ENCODE measurements at places on chromosomes 2 and 18.
A peak's percentile ranks its signal among the peaks of the same experiment; 100 is the strongest.

DNA sequence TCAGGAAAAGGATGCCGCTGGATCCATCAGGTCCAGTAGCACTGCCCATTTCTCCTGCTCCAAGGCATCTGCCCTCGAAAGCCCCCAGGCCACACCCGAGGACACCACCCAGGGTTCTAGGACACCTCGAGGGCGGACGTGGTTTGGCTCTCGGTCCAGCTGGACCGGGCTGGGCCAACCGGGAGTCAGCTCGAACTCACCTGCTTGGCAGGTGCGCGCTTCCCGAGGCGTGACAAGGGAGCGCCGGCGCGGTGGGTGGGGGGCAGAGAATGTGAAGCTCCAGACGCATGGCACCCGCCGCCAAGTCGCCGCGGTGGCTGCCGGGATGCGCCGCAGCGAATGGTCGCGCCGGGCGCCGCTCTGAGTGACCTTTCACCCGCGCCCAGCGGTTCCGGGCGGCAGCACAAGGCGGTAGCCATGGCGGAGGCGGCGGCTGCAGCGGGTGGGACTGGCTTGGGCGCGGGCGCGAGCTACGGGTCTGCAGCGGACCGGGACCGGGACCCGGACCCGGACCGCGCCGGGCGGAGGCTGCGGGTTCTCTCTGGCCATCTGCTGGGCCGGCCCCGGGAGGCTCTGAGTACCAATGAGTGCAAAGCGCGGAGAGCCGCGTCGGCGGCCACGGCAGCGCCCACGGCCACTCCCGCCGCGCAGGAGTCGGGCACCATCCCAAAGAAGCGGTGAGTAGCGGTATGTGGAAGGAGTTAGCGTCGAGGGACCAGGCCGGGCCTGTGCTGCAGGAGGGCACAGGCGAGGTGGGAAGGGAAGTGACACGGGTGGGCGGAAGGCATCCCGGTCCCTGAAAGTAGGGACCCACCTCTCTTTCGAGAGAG lies at the start of gene AGPS:
TSS of gene AGPS (plus strand) at position 401 of the 830 bp plus-strand sequence. CDS start at position 418, 17 bp downstream.
- H3K4me1 ChIP-seq, result peaks cover 51% of the 10 kb centered on the region
- DNase-seq, result peak; percentile 86
- no peaks in the 10 kb centered on the region for H3K27me3 ChIP-seq
- peak within 1 kb of the TSS; percentile 80 for H3K27ac ChIP-seq
- peaks cover 26% of the 10 kb centered on the region for H3K36me3 ChIP-seq
- H3K4me3 ChIP-seq, result peak within 1 kb of the TSS; percentile 96

- no peaks in the 10 kb centered on the region for H3K27me3 ChIP-seq
- peaks cover 25% of the 10 kb centered on the region for H3K4me1 ChIP-seq
- H3K36me3 ChIP-seq, result no peaks in the 10 kb centered on the region
Observed at GRCh38 chr2:55137024-55137958, 87.0 kb upstream of the RTN4 start.

DNA sequence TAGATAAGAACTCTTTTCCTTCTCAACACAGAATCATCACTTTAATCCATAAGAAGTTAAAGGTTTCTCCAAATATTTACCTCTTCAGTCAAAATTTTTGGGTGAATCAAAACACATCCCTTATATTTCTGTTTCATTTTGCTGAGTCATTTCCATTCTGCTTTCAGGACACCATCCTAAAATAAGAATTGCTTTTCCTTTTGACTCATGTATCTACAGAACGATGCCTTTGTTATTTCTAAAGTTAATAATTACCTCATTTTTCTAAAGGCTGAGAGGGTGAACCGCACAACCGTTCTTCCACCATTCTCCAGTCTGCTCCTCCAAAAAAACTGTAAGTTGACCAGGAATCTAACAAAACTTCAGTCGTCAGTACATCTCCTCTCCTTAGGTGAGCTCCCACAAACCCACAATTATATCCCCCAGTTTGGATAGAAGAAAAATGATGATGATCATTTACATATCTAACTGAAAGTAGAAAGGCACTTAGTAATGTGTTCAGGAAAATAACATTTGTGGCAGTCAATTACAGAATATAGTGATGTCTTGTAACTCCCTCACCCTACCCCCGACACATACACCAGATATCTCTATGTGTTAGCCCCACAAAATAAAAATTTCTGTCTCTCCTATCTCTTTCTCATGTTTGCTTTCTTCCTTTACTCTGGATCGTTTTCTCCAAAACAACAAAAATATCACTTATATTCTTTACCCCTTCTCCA lies 162.5 kb downstream of the RAD51AP2 start:
- no peaks in the 10 kb centered on the region for H3K36me3 ChIP-seq
- H3K4me3 ChIP-seq, result no peak overlapping the region
- DNase-seq, result no peak
- H3K27me3 ChIP-seq, result no peaks in the 10 kb centered on the region
- H3K27ac ChIP-seq, result no peak overlapping the region

DNA sequence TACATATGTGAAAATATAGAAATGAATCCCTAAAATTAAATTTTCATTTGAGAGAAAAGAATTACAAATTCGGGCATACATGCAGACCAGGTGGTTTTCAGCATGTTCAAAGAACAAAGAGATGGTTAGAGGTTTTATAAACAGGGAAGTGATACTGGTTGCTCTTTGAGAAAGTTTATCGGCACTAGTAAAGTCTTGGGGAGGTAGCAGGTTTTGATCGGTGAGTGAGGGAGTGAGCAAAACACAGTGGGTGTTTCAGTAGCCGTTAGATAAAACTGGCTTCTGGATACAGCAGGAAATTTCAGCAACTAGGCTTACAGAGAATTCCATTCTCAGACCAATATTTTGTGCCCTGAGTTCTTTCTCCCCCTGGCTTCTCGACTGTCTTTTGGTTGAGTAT lies 51.1 kb downstream of the DSC3 start:
- H3K4me3 ChIP-seq, result no peak overlapping the region
- H3K4me1 ChIP-seq, result no peaks in the 10 kb centered on the region
- no peaks in the 10 kb centered on the region for H3K27me3 ChIP-seq
- H3K27ac ChIP-seq, result no peak overlapping the region
- no peaks in the 10 kb centered on the region for H3K36me3 ChIP-seq
- DNase-seq, result no peak

GRCh38 chr2:1572638-1573037 lies 159.4 kb downstream of the TPO start:
- H3K27me3 ChIP-seq, result peaks cover 4% of the 10 kb centered on the region
- H3K27ac ChIP-seq, result no peak overlapping the region
- H3K4me3 ChIP-seq, result no peak overlapping the region
- no peak for DNase-seq
- no peaks in the 10 kb centered on the region for H3K4me1 ChIP-seq
- H3K36me3 ChIP-seq, result no peaks in the 10 kb centered on the region
